ENCODE measurements at places on chromosomes 5 and 9. TPM values are rescaled to one million over a fixed set of nuclear protein-coding genes. Genes with fewer than 3 reads are reported as not detected.

The ELOVL7 gene
- total RNA-seq = 3.2 TPM

The TLE4 gene
- total RNA-seq = 27.5 TPM

The CORO2A gene
- 19.0 TPM for total RNA-seq

The SLC6A3 gene
- not detected for total RNA-seq

The LRSAM1 gene
- total RNA-seq = 25.9 TPM

The PCDHGC5 gene
- total RNA-seq = 1.1 TPM

The PCDHGA3 gene
- total RNA-seq = 0.14 TPM

The TAF11L9 gene
- not detected for total RNA-seq

The PLGRKT gene
- total RNA-seq = 30.5 TPM

The ANKRD31 gene
- total RNA-seq = 0.09 TPM

The DPP7 gene
- total RNA-seq = 52.4 TPM

The CDKN2A gene
- 18.5 TPM for total RNA-seq

The REEP2 gene
- 15.8 TPM for total RNA-seq

The TCF7 gene
- total RNA-seq = 0.85 TPM

The ABL1 gene
- 30.5 TPM for total RNA-seq

The ANKRD18B gene
- 10.9 TPM for total RNA-seq

The DDX4 gene
- total RNA-seq = not detected

The SHISAL2B gene
- total RNA-seq = not detected

The IFNA21 gene
- total RNA-seq = not detected

The AMBP gene
- not detected for total RNA-seq

The CNTFR gene
- 0.42 TPM for total RNA-seq

The IFNA13 gene
- total RNA-seq = not detected

The PLAA gene
- 37.4 TPM for total RNA-seq

The PAIP1 gene
- 67.9 TPM for total RNA-seq

The ERCC6L2 gene
- total RNA-seq = 22.6 TPM

The BTNL3 gene
- not detected for total RNA-seq

The COL15A1 gene
- 0.56 TPM for total RNA-seq

The SIGMAR1 gene
- total RNA-seq = 178 TPM

The ZNG1A gene
- 24.3 TPM for total RNA-seq

The SPINK4 gene
- total RNA-seq = not detected

The BRINP1 gene
- total RNA-seq = not detected

The KIAA0825 gene
- total RNA-seq = 2.0 TPM

The ANKRD18A gene
- 0.98 TPM for total RNA-seq

The DMRT3 gene
- total RNA-seq = not detected

The CATSPER3 gene
- not detected for total RNA-seq

All from airway epithelial cell (primary cell).